SK-N-DZ (cell line): ENCODE measurements at places on chromosomes 2 and 18.

DNA sequence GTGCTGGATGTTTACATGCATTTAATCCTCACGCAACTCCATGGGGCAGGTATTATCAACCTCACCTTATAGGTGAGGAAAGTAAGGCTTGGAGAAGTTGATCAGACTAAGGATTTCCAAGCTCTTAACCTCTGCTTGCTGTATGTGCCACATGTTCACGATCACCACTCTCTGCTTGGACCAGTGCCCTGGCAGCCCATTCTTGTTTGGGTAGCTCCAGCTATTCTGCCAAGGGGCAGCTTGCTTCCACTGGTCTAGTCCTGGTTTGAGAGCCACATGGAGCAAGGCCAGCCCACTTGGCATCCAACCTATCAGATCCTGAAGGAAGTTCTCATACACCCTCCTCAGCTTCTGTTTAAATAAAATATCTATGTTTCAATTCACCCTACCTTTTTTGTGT is 14.3 kb downstream of the PLB1 start:
- no peak for DNase-seq

DNA sequence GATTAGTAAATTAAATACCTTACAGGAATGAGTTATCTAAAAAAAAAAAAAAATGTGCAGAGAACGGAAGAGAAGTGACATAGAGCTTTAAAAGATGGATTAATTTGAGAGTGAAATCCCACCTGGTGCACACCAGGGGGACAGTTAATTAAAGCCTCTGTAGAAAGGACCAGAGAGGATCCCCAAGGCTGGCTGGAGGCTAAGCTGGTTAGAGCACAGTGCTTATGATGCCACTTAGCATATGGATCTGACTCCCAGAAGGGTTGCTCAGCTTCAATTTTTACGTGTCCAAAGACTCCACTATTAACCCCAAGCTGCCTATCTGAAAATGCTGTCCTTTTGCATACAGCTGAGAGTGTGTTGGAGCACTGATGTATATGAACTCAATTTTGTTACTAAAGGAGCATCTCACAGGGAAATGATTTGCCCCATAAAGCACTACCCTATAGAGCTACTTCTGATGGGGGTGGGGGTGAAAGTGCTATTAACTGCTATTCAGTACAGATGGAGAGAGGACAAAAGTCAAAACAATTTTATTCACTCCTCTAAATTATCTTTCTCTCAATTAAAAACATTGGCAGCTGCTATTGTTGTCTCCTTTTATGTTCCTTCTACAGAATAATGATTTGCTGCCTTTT is 15.2 kb upstream of the SLC8A1 start:
- DNase-seq: no peak

DNA sequence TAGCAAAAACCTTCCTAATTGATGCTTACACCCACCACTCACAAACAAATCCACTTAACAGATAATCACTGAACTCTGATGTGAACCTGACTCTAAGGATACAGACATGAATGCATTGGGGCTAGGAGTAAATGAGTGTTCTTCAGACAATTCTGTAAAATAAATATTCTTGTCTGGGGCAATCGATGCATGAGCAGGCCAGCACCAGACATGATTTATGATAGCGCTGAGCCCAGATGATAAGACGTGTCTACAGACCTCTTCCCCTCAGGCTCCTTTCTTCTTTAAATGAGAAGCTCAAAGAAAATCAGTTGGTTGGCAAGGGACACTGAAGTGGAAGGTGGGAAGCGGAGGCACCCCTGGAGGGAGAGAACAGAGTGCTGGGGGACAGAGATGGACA is 27.3 kb upstream of the BIN1 start:
- peak; percentile 52 for DNase-seq

GRCh38 chr2:42696987-42697386 is 66.9 kb downstream of the OXER1 start:
- no peak for DNase-seq

DNA sequence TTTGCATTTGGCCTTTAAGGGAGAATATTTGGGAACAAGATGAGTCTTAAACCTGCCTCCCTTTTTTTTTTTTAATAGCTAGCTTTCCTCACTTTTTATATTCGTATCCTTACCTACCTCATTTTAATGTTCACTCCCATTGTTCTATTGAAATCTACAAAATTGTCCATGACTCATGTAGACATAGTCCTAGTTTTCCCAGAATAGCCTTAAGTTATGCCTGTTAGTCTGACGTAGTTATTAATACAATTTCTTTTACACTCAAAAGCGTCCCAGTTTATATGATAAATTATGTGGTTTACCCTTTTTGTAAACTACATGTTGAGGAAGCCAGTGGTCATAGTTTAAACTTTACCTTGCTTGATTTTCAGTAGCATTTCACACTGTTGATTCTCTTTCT is 73.4 kb downstream of the UBR3 start:
- no peak for DNase-seq

- DNase-seq: no peak
Observed at GRCh38 chr2:240186191-240186725, 45.8 kb upstream of the OTOS start.

GRCh38 chr18:12338382-12338781 is 30.3 kb downstream of the TUBB6 start:
- no peak for DNase-seq

GRCh38 chr2:178374865-178375264 is 76.1 kb downstream of the PRKRA start:
- no peak for DNase-seq

DNA sequence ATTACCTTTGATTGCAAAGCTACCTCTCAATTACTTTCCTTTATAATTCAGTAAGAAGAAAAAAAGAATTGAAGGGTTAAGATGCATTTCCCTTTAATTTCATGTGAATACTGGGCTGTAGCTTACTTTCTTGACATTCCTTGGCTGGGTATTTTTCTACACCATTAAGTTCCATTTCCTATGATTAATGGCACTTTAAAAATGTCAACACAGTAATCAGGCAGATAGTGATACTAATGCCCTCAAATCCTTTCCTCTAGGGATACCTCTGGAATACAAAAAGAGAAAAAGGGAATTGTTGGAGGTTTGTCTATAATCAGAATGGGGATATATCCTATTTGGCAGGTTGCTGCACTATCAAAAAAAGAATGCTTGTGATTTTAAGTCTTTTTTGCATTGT is 216.9 kb downstream of the SRBD1 start:
- no peak for DNase-seq

DNA sequence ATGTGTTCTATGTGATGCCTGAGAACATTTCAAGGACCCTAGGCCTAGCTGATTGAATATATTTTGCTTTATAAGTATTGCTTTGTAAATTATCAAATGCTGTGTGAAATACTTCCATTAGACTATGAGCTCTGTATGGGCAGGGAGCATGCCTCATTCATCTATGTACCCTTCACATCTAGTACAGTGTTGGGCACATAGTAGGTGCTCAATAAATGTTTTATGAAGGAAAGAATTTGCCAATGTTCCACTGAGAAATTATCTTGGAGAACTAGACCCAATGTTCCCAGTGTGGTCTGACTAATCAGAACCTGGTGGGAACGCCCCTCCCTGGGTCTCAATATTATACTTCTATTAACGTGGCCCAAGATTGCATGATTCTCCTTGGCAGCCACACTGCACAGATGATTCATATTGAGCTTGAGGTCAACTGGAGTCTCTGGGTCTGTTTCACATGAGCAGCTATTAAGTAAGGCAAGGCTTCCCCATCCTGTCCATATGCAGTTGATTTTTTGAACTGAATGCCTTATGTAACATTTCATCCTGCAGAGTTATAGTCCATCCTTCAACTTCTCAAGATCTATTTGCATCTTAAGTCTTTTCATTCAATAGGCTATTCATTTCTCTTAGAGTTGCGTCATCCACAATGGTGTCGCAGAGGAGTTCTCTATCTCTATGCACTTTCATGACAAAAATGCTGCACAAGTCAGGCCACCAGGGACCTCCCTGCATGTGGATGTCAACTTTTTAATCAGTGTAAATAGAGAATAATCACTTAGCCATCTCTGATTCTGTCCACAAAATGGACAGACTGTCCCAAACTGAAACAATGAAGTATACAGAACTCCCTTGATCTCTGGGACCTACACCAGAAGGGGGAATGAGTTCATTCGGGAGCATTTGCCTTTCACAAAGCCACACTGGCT is 257.6 kb downstream of the CYP26B1 start:
- no peak for DNase-seq

- no peak for DNase-seq
Observed at GRCh38 chr2:129755786-129756185, 223.7 kb upstream of the RAB6C start.
